ENCODE measurements at places on chromosomes 6 and 20.

DNA sequence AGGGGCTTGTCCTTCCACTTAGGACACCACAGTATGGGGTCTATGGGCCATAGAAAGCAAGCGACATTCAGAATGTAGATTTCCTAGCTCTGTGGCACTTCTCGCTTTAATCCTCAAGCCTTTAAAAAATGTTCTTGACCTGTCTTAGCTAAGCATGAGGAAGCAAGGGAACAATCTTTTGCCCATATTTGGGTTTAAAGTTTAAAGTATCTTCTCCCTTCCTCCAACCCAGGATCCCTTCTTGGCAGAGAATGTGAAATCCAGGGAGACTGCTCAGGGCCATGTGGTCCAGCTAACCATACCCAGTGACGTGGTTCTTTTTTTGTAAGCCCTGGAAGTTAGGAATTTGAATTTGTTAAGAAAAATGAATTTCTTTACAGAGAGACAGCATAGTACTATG, 289.9 kb downstream of the BTBD9 start:
- DNase-seq = peak; percentile 81

DNA sequence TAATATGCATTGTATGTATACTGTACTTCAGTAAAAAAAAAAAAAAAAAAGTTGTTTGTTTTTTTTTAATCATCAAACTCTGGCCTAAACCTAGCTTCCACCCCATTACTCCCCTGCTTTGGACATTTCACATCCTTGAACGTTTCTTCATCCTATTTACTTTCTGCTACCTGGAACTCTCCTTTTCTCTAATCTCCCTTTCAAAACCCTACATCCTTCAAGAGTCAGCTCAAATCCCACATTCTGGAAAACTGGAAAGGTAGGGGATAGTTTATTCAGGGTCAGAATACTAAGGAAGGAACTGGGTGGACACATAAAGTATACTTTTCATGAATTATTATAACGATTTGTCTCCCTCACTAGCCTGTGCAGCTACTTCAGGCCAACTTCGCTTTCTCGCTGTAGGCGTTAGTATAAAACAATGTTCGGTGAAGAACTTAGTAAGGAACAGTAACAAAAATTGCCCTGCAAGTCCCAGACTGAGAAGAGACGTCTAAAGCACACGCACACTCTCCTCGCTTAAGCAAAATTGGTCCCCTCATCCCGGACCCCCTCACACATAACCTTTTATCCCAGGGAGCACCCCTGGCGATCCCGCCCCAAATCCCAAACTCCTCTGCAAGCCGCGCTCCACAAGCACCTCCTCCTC, 775 bp downstream of the PIGU start:
- DNase-seq = no peak

- no peak for DNase-seq
Measured at GRCh38 chr6:123869334-123869733, 65.7 kb downstream of the NKAIN2 start.

GRCh38 chr6:72446430-72446829, 175.4 kb upstream of the KCNQ5 start:
- no peak for DNase-seq

DNA sequence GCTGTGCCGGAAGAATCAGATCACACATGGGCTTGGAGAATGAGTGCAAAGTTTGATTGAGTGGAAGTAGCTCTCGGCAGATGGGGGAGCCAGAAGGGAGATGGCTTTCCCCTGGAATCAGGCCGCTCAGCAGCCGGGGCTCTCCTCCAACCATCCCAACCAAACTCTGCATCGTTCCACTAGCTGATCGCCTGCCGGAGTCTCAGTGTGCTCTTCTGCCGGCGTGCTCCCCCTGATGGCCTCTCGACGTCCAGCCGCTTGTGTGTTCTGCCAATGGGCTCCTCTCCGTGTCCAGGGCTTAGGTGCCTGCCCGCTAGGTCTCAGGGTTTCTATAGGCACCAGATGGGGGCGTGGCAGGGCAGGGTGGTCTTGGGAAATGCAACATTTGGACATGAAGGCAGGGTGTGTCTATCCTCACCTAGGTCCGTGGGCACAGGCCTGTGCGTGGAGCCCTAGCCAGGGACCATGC, 4.9 kb upstream of the BIRC7 start:
- DNase-seq = no peak

GRCh38 chr6:36823421-36824096, 15.7 kb downstream of the CPNE5 start:
- no peak for DNase-seq

GRCh38 chr6:100626721-100627120, 162.0 kb upstream of the SIM1 start:
- no peak for DNase-seq

GRCh38 chr6:136465766-136466303, 84.4 kb downstream of the MAP7 start:
- DNase-seq = no peak

GRCh38 chr20:50804437-50805348, 9.8 kb downstream of the BCAS4 start:
- no peak for DNase-seq

- DNase-seq = no peak
Measured at GRCh38 chr6:129429956-129430355, 280.0 kb downstream of the ARHGAP18 start.

DNA sequence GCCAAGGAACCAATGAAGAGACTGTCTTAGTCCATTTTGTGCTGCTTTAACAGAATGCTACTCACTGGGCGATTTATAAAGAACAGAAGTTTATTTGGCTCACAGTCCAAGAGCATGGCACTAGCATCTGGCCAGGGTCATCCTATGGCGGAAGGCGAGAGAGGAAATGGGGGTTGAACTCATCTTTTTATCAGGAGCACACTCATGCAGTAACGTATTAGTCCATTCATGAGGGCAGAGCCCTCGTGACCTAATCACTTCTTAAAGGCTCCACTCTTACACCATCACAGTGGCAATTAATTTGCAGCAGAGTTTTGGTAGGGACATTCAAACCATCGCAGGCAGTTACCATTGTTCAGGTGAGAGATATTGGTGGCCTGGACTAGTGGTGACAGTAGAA, 8.5 kb downstream of the ARFGEF2 start:
- no peak for DNase-seq

GRCh38 chr6:22411376-22412105, 114.7 kb upstream of the PRL start:
- DNase-seq = no peak

DNA sequence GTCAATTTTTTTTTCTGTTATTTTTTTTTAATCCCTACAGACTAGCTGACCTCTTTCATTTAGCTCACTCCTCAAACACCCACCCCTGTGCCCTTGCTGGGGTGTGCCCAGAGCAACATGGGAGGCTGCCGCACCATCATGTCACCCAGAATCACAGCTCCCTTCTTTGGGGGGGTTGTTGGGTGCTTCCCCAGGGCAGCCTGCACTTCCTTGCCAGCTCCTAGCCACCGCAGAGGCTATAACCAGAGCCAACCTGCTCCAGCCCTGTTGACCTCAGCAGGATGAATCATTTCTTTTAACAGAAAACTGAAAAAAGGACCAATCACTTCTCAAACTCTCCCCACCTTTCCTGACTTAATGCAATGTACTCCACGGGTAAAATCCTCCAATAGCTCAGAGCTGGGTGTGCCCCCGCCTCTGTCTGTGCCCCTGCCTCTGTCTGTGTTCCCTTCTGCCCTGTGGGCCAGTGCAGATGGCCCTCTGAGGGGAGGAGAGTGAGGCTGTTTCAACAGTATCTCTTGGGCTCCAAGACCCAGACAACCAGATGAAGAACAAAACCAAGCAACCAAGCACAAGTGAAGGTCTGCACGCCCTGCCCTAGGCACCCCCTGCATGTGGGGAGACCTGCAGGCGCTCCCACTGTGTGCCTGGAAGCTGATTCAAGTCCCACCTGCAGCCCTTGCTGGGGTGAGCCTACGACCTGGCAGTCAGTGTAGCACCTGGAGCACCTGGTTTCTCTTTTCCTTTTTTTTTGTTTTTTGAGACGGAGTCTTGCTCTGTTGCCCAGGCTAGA, 67.7 kb downstream of the PYGB start:
- DNase-seq = no peak

GRCh38 chr6:118693562-118693961, 42.2 kb upstream of the CEP85L start:
- no peak for DNase-seq

DNA sequence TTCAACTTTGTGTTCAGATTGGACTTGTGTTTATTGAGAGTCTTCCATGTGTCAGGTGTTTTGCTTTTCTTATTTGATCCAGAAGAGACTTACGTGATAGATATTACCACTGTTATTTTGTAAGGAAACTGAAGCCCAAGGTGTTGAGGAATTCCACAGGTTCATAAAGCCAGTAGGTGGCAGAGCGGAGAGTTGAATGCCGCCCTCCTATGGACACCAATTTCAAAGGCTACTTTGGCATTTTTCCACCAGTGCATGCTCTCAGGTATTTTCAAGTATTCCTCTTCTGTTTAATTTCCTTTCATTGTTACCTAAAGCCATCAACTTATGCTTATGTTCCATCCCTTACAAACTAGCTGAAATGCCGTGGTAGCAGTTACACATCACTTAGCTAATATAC, 14.0 kb upstream of the COL10A1 start:
- no peak for DNase-seq

DNA sequence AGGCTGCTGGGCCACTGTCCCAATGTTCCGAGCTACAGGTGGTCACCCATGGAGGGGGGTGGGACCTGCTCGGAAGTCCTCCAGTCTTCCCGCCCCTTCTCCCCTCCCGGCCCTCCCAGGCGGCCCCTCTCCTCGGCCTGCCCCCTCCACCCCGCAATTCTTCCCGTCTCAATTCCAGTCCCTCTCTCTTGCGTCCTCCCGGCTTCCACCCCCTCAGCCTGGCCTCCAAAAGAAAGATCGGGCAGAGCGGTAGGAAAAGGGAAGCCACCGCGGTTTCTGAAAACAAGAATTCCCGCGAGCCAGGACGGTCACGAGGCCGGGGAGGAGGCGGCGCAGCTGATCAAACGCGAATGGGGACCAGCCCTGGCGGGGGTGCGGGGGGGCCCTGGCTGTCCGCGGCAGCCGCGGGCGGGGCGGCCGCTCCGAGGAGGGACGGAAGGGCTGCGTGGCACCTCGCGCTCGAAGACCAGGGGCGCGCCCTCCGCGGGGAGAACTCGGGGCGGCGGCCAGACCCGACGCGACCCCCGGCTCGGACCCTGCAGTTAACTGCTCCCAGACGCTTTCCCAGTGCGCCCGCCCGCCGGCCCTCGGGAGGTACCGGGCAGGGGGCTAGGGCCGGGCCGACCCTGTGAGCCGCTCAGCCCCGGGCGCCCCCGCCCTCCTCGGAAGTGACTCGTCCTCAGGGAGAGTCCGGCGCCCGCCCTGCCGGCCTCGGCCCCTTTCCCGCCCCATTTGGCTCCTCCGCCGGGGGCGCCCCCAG, 1.0 kb downstream of the PXDC1 start:
- no peak for DNase-seq

Data from AG04450 (cell line).